ENCODE measurements at places on chromosomes 7 and 10.

GRCh38 chr10:106555599-106555998 lies 608.9 kb downstream of the SORCS1 start:
- no peak for DNase-seq

DNA sequence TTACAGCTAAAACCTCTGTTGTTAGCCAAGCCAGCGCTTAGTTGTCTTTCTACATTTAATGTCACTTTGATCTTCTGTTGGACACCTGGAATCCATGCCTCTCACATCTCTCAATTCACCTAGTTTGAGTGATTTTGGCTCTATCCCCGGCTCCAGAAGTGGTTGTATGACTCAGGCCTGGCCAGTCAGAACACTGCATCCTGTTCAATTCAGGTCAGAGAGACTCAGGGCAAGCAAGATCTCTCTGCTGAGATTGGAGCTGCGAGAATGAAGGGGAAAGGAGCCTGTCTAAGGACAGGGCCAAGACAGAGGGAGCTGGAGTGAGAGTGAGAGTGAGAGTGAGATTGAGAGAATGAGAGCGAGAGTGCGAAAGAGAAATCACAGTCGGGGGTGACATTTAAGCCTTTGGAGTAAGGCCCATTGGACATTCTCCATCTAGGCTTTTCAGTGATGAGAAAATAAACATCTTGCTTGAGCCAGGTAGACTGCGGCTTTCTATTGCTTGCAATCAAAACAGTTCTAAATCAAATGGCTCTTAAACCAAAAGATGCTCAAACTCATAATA lies 83.3 kb upstream of the DYNC1I1 start:
- no peak for DNase-seq

GRCh38 chr7:39168403-39169098 lies 190.8 kb downstream of the POU6F2 start:
- no peak for DNase-seq

- DNase-seq: no peak
These were observed 19.3 kb upstream of the CCDC172 start for GRCh38 chr10:116304923-116305322.

DNA sequence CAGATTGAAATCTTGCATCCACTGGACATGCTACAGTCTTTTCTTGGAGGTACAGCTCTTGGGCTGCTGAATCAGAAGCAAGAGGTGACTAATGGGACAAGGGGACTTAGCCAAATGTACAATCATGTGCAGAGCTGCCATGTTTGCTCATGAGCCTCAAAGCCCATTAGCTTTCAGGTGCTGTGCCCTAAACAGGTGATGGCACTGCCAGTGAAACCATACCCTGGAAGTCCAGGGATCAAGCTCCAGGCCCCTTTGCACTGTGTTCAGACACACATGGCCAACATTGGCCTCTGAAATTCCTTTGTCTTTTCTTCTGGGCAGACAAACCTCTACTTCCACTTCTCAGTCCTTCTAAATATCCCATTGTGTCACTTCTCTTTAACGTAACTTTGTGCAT lies 328.2 kb downstream of the GRID1 start:
- DNase-seq: no peak

DNA sequence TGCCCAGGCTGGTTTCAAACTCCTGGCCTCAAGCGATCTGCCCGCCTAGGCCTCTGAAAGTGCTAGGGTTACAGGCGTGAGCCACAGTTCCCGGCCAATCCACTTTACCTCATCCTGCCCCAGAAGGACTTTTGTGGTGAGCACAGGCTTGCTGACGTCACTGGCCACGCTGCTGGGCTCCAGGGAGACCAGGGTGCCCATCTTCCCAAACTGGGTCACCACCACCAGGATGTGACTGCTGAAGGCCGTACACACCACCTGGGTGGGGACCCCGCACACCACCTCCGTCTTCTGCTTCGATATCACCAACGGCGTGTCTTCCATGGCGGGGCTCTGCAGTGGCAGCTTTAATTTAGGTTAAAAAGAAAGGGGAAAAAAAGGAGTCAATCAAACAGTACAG lies 816 bp downstream of the PSMG3 start:
- DNase-seq: peak; percentile 48

- no peak for DNase-seq
These were observed 22.3 kb upstream of the GAD2 start for GRCh38 chr10:26194275-26194674.

GRCh38 chr7:151925446-151926335 lies 30.6 kb upstream of the GALNTL5 start:
- peak; percentile 59 for DNase-seq

DNA sequence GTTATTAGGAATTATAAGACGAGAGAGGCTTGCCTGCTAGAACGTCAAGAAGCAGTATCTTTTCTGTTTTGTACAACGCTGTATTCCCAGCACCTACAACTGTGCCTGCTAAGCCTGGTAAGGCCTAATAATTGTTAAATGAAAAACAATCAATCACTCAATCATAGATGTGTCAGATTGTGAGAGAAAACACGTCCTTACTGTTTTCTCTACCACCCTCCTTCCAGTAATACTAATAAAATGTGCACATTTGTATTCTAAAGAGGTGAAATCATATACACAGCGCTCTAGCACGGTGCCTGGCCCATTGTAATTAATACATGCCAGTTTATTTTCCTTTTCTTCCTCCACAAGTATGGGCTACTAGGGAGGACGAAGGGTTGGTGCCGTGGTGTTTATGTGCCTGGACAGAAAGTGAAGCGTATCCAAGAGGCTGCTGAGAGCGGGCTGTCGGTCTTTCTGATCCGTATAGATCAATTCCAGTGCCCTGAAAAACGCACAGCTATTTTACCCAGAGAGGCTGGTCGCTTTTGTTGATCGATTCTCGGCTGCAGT lies 1.5 kb upstream of the AUTS2 start:
- no peak for DNase-seq

- no peak for DNase-seq
These were observed 31.2 kb downstream of the ZNRF2 start for GRCh38 chr7:30315589-30315988.

DNA sequence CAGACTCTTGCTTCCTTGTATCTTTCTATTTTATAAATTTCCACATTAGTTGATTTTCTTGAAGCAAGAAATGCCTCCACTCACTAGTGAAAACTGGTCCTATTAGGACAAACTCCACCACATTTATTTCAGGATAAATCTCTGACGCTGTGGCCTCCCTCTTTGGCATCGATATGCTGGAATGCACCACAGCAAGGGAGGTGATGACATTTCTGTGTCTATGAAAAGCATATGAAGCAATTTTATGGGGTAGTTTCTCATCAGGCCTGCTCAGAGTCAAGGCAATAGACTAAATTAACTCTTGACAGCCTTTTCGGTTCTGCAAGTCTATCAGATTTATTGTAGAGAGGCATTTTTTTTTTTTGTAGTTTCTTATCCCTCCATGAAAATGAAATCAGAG lies 304.4 kb downstream of the ZEB1 start:
- no peak for DNase-seq

- DNase-seq: peak; percentile 86
These were observed 105.9 kb upstream of the ANLN start for GRCh38 chr7:36283711-36284130.

DNA sequence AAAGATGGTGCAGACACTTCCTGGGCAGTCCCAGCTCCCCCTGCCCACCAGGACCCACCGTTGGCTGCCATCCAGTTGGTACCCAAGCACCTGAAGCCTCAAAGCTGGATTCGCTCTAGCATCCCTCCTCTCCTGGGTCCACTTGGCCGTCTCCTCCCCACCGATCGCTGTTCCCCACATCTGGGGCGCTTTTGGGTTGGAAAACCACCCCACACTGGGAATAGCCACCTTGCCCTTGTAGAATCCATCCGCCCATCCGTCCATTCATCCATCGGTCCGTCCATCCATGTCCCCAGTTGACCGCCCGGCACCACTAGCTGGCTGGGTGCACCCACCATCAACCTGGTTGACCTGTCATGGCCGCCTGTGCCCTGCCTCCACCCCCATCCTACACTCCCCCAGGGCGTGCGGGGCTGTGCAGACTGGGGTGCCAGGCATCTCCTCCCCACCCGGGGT lies 14.5 kb upstream of the LIMK1 start:
- DNase-seq: no peak

GRCh38 chr10:86333826-86334487 lies 32.6 kb downstream of the GRID1 start:
- DNase-seq: no peak

GRCh38 chr7:132603220-132603833 lies 27.1 kb upstream of the PLXNA4 start:
- DNase-seq: no peak

- DNase-seq: no peak
These were observed 12.8 kb downstream of the KCNH2 start for GRCh38 chr7:150965273-150965830.

- DNase-seq: no peak
These were observed 9.1 kb downstream of the TMEM168 start for GRCh38 chr7:112781110-112781509.

- DNase-seq: no peak
These were observed 713 bp upstream of the GRIFIN start for GRCh38 chr7:2476776-2477446.

GRCh38 chr10:29386342-29386999 lies 97.6 kb downstream of the LYZL1 start:
- no peak for DNase-seq

DNA sequence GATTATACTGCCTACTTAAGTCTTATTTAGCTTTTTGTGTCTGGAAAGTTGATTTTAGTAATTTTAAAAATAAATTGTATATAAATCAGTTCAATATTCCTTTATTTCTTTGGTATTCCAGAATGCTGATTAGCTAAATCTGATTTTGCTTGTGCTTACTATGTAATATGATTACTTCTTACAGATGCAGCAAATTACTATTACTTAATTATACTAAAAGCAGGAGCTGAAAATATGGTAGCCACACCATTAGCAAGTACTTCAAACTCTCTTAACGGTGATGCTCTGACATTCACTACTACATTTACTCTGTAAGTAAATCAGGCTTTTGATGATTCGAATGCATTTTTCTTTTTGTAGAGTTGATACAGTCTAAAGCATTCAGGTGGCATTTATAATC lies 34.0 kb downstream of the ANLN start:
- no peak for DNase-seq

DNA sequence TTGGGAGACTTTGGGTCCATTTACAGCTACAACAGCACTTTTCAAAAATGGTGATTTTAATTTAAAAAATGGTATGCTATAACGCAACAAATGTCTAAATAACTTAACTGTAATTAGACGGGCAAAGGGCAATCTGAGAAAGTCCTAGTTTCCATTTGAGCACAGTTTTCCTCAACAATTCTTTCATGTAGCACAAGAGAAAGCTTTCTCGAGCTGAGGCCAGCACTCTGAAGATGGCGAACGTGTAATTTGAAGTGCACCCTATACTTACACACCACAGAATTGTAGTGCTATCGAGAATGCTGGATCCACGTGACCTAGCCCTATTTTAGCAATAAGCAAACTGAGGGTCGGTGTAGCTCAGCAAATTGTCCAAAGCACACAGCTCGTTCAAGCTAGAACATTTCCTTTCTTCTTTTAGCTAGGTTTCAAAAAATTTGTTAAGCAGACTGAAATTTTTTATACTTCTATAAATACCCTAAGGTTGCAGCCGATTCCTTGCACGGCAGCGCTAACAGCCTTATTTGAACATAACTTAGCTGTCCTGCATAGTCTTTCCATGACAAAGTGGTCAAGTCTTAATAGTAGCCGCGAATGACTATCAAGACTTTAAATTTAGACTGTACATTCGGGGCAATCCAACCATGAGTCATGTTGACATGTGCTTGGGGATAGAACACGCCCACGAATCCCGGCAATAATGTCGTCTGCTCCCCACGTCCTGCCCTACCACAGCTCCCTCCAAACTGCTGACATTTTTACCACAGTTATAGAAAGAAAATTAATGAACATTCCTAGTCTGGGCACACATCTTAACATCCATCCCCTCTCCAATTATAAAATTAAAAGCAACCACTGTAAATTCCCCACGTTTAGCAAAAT lies 10.0 kb downstream of the KLF6 start:
- peak; percentile 60 for DNase-seq

- DNase-seq: no peak
These were observed 91.5 kb upstream of the CUX1 start for GRCh38 chr7:101725921-101726320.

- DNase-seq: no peak
These were observed 86.8 kb upstream of the CHST15 start for GRCh38 chr10:124180044-124180745.

GRCh38 chr10:120575411-120575810 lies 118.4 kb downstream of the PLPP4 start:
- no peak for DNase-seq

DNA sequence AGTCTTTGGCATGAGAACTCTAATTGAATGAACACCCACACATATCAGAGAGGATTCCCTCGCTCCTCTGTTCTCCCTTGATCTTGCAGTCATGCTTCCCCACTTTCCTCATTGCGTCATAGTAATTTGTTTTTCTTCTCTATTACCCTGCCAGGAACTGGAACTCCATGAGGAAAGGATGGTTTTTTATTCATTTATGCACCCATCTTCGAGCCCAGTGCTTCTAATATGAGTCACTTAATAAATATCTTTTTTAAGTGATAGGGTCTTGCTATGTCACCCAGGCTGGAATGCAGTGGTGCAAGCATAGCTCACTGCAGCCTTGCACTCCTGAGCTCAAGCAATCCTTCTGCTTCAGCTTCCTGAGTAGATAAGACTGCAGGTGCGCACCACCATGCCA lies 83.5 kb downstream of the OTUD1 start:
- no peak for DNase-seq

DNA sequence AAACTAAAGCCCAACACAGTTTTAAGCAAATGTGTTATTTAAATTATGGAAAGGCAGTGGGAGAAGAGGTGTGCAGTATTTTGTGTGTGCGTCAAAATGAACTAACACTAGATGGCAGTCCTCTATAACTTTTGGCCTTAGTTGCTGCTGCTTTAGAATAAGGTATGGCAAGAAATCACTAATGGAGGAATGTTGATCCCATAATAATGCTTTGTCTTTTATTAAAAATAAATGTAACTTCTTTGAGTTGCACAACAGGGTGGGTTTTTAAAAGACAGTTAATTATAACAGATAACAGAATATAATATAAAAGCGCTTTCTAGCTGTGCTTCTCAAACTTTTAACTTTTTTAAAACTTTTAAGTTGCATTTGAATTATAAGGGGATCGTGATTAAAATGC lies 56.4 kb downstream of the BBS9 start:
- no peak for DNase-seq

- no peak for DNase-seq
These were observed 81.3 kb downstream of the VWDE start for GRCh38 chr7:12322284-12322902.

- no peak for DNase-seq
These were observed 1.9 kb downstream of the ZYX start for GRCh38 chr7:143382791-143383641.

- no peak for DNase-seq
These were observed at the start of gene FGFBP3 for GRCh38 chr10:91909117-91909677. Gene FGFBP3 (minus strand): TSS chr10:91909486. CDS start chr10:91908969, 517 bp downstream.

Data from CD4-positive, alpha-beta T cell treated with Interleukin-15 for 1 hour (primary cell).